Neural progenitor cell (in vitro differentiated cells): ENCODE measurements at places on chromosomes 5 and 9.

DNA sequence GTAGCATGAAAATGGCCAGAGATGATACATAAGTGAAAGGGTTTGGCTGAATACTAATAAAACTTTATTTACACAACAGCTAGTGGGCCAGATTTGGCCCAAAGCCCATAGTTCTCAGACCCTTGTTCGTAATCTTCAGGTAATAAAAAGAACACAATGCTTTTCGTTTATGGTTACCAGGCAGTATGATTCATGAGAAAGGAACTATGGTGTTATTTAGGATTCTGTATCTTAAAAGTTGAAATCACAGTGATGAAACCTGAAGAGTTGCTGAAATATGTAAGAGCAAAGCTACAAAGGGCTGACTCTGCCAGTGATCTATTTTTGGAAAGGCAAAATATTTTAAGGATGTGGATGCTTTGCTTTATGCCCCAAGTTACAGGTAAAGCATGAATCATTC lies 192.7 kb downstream of the SMC2 start:
- no peak for DNase-seq

DNA sequence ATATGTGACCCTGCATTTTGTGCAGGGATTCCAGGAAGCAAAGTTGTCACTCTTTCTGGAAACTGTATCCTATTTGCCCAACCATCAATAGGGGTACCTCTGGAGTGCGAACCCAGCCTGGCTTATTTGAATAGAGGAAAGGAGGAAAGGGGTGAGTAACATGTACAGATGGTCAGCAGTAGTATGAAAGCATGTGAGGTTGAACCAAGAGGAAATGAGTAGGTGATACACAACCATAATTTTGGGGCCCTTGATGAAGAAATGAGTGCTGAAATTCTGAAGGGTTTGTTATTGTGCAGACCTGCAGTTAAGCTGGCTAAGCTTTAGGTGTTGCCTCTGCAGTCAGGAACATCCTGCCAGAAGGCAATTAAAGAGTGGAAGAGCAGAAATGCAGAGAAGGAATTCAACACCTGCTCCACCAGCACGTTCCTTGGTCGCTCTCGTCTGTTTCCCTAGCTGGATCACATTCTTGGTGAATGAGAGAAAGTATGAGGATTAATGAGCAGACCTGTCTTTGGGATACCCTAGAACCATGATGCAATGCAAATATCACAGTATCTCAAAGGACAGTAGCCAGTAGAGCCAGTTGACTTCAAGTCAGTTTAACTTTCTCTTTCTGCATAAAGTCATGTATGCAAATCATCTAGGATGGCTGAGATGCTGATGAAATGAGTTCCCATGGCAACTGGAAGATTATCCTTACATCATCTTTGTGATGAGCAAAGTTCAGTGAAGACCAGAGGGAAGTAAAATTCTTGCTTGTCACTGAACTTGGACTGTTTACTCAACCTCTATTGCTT lies 13.2 kb upstream of the IL12B start:
- DNase-seq: no peak

DNA sequence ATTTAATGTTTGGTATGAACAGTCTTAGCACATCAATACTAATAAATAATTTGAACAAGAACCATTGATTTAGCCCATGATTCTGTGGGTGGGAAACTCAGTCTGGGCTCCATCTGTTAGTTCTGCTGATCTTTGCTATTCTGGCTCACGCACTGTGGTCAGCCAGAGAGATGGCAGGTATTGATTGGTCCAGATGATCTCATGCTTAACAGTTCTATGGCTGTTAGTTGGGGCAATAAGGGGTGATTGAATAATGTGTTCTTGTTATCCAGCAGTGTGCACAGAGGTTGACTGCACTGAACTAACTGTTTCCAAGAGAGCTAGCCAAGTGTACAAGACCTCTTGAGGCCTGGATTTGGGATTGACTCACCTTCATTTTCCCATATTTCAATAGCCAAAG lies 824.3 kb downstream of the SEMA5A start:
- DNase-seq: no peak

- DNase-seq: no peak
Measured at GRCh38 chr9:121906074-121906870, 186.8 kb downstream of the TTLL11 start.

DNA sequence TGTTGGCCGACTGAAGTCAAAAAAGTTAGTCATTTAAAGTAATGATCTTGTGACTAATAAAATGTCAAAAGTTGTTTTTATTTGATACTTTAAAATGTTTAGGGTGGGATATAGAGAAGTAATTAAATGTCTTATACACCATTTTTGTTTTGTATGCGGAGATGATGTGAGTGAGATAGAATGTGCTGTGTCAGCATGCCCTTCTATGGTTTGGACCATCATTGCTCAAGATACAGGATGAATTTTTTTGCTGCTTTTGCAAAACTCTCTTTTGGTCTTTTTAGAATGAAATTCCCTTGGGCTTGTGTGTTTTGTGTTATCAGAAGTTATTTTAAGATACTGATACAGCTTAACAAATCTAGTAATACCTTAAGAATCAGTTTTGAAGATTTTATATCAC lies 12.5 kb downstream of the SRFBP1 start:
- no peak for DNase-seq

DNA sequence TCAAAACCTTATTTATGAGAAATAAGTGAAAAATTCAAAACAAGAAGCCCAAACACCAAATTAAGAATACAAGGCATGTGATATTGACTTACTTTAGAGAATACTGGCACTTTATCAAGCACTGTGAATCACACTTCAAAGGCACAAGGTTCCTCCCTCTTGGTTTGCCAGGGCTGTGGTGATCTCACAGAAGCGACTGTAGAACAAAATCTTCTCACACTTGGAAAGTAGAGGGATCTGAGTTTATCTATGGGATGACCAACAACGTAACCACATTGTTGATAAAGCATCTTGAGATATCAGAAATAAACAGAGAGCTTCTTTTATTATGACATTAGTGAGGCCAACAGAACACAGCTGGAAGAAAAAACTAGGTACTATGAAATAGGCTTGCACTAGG lies 295.9 kb downstream of the NFIB start:
- no peak for DNase-seq

DNA sequence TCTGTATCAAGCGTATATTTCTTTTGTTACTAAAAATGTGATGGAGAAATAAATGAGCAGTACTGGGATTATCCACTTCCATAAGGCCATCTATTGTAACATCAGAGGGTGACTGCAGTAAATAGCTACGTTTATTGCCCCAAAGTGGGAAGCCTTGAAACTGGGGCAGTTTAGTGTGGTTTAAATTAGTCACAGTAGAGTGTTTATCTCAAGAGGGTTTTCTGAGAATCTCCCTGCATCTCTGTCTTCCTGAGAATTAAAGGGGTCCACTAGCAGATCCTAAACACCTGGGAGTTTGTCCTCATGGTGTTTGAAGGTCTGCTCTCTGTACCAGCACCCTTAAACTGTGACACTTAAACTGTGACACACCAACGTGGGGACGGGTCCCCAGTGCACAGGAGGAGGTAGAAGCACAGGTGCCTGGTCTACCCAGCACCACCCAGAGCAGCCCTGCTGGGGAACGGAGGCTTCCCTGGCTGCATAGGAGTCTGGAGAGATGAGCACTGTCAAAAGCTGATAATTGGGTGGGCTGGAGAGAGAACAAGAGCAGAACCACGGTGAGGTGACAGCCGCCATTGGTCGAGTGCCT lies 25.2 kb downstream of the PRRC2B start:
- DNase-seq: no peak

GRCh38 chr9:134234001-134234660 lies 69.8 kb upstream of the RNU6ATAC start:
- DNase-seq: no peak
